Right cardiac atrium (tissue), 5 donors: ENCODE measurements at places on chromosomes 5 and 9. TPM values are rescaled to one million over a fixed set of nuclear protein-coding genes. Genes with fewer than 3 reads are reported as not detected.

DNA sequence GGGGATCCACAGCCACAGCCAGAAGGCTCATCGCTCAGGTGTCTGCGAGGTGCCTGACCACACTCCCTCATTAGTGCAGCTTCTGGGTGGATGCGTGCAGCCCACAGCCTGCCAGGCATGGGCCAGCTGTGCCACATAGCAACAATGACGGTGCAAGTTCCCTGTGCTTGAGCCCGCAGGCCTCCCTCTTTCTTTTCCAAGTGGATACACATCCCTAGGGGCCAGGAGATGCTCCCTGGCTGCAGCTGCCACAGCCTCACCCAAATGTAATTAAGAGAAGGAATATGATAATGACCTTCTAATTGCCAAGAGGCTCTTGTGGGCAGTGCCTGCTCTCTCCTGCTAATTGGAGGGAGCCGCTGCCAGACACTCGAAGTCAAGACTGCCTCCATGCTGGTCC is 116.0 kb upstream of the PPP1R26 start:
- DNase-seq: no peak

DNA sequence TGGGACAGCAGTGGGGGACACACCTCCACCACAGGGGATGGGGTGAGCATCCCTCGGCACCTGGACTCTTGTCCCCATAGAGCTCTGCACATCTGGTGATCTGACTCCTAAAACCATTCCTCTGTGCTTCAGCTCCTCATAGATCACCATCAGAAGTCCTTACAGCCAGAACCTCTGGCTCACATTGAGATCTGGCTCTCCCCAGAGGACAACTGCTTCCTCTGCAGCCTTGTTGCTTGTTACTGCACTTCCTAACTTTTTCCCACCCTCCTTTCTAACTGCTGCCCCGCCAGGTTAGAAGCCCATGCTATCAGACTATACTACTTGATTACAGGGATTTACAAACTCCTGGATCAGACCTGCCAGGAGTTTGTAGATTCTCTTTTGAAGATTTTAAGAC is 64.5 kb downstream of the ARSB start:
- DNase-seq: no peak

DNA sequence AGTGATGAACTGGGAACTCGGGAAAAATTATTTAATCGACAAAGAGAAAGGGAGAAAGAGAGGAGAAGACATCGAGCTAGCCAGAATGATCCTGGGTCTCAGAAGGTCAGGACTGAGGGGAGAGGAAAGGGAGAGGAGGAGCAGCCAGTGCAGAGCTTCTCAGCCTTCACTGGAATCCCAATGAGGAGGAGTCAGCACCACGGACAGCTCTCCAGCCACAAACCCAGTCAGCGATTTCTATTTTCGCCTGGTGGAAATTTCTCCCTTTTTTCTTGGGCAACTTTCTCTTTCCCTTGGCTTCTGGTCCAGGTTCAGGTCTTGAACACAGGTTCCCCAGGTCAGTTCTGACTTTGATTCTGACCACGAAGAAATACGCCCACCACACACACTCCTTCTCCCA is 1.6 kb upstream of the BRINP1 start:
- peak; percentile 52 for DNase-seq

- no peak for DNase-seq
These were observed 403.5 kb downstream of the TAF11L14 start for GRCh38 chr5:18037718-18038117.

DNA sequence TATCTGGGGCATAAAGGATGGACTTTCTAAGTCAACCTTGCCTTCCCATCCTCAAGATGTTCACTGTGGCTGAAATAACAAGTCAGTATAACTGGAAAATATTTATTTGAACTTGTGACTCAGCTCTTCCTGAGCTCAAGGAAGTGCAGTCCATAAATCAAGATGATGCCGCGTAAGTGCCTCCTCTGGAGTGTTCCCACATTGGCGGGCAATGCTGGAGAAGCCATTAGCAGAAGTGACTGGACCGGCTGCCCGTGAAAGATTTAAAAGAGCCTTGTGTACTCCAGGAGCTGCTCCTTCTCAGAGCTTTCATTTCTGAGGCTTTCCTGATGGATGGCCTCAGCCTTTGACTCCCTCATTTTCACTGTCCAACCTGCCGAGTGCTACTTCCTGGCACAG is 17.4 kb downstream of the TMOD1 start:
- no peak for DNase-seq

BAAT gene
- 0.08 TPM for total RNA-seq

PLCXD3 gene
- total RNA-seq: 63.3 TPM
